Stimulated activated CD4-positive, alpha-beta T cell treated with anti-CD3 and anti-CD28 coated beads, Interleukin-1b, Interleukin-23, amount 100 ng/mL, for 4 hours (primary cell): ENCODE measurements at places on chromosomes 11 and 22.

DNA sequence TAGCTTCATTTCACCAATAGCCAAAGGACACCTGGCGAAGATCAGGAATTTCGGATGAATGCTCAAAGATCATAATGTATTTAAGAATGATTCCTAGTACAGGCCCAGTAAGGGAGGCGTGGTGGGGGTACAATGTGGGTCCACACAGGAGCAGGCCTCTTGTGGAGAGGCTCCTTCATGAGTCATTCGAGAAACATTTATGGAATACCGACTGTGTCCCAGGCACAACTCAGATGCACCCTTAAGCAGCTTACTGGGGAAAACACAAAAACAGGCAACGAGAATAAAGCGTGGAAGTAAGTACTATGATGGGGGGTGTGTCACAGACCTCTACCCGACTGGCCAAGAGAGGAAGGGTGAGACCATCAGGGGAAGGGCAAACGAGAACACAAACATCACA, 44.5 kb downstream of the SMCO4 start:
- DNase-seq: no peak

DNA sequence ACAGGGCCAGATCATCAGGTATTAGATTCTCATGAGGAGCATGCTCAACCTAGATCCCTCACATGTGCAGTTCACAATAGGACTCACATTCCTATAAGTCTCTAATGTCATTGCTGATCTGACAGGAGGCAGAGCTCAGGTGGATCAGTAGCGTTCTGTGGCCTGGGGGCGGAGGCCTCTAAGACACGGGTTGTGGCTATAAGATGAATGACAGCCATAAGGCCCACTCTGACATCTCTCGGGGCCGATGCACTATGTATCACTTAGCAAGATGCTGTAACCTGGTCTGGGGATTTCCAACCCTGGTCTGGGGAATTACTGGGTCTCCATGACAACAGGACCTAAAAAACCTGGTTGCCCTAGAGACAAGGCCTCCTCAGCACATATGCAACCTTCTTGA, 932.7 kb downstream of the TBC1D22A start:
- DNase-seq: no peak

DNA sequence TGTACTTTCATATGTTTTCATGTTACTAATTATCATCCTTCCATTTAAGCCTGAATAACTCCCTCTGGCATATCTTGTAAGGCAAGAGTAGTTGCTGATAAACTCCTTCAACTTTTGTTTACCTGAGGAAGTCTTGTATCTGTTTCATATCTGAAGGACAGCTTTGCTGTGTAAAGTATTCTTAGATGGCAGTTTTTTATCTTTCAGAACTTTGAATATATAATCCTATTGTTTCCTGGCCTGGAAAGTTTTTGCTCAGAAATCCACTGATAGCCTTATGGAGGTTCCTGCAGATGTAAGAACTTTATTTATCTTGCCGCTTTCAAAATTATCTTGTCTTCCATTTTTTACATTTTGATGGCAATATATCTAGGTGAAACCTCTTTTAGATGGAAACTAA, 69.1 kb downstream of the KCNQ1OT1 start:
- DNase-seq: no peak

DNA sequence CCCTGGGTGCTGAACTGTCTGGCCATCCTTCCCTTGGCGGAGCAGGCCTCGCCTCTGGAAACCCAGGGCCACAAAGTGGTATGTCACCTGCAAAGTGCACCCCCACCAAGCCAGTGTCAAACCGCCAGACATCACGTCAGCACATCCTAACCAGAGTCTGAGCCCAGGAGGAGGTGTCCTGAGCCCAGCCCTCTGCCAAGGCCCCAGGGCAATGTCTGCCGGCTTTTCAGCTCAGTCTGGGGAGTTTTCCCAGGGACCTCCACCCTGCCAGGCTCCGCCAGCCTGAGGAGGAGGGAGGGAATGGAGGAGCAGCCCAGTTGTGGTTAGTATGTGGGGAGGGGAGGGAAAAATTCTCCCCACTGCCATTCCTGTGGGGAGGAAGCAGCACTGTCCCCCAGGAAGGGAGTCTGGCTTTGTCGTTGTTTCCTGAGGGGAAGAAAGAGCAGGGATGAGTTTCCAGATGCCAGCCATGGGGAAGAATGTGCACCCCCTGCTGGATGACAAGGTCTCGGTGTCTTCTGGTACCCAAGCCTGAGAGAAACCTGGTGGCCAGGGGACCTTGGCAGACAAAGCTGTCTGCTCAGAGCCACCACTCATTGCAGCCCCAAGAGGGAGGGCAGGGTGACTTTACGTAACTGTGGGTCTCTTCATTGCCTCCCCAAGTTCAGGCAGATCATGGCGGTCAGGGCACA, 81.4 kb upstream of the CD82 start:
- no peak for DNase-seq

- no peak for DNase-seq
Measured at GRCh38 chr11:95042906-95043305, 6.3 kb upstream of the KDM4F start.

DNA sequence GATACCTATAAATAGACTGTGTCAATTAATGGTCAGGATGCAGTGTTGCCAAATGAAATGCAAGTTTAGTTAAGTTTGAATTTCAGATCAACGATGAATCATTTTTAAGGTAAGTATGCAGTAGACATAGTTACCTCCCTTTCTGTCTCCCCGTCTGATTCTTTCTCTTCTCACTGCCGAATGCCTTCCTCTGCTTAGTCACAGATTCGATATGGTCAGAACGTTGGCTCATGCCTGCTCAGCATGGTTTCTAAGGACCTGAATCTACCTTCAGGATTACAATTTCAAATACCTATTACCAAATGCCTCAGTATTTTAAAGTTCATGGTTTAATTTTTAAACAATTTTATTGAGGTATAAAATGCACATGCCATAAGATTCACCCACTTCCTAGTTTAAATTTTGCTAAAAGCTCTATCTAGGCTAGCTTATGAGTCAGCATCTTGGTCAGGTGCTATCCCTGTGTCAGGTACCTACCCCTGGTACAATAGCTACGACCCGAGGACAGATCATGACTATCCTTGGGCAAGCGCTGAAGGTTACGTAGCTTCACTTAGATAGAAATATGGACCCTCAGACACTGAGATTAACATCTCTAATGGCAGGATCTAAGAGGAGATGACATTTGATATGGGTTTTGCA, 78.2 kb upstream of the SPON1 start:
- DNase-seq: no peak

- DNase-seq: no peak
Measured at GRCh38 chr11:96051820-96052219, 127.9 kb upstream of the MTMR2 start.

DNA sequence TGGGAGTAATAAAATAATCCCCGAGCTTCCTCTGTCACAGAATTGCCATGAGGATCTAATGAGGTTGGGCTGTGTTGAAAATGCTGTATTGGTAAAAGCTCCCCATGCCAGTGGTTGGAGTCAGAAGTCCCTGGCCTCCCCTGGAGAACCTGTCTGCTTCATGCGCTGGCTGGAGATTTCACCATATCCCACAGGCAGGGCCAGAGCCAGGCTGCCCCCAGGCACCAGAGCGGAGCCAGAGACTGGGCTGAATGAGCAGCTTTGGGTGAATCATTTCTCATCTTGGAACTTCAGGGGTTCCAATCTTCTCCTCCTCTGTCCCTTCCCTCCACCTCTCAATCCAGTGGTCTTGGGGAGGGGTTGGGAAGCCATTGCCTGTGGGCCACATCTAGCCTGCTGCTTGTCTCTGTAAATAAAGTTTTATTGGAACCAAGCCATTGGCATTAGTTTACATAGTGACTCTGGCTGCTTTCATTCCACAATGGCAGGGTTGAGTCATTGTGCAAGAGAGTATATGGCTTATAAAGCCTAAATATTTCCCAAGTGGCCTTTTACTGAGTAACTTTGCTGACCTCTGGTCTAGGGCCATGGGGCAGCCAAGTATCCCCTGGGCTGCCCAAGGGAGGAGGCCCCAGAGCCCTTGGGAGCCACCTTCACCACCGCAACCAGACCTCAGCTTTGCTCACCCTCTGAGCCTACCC, 35.2 kb downstream of the LRRC10B start:
- no peak for DNase-seq

- DNase-seq: peak; percentile 42
Measured at GRCh38 chr22:33302049-33302545, 243.9 kb upstream of the SYN3 start.

- DNase-seq: no peak
Measured at GRCh38 chr22:46053563-46054090, 76.7 kb upstream of the WNT7B start.

- DNase-seq: no peak
Measured at GRCh38 chr11:48384670-48385069, 18.4 kb upstream of the OR4C5 start.

GRCh38 chr11:31110830-31111229, 258.7 kb downstream of the DCDC1 start:
- DNase-seq: no peak

DNA sequence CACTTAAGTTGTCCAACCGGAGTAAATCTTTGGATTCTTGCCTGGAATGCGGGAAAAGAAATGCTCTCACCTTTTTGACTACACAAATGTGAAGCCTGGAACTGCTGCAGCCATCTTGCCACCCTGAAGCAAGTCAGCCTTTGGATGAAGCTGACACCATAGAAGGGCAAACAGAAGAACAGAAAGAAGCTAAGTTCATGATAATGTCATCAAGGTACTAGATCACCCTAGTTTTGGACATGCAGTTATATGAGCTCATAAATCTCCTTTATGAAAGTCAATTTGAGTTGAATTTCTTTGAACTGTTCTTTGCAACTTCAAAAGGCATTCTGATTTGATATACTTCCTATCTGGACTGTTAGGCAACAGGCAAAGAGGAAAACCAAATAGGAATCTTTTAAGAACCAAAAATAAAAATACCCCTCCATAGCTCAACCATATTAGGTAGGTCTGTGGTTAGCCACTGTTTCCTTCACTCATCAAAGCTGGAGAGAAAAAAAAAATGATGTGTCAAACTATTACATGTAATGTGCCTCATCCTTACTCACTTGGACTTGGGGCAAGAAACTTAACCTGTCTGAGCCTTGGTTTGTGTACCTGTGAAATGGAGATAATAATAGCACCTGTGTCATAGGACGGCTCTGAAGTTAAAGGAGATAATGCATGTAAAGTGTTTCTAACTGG, 91.9 kb downstream of the WT1 start:
- no peak for DNase-seq

GRCh38 chr22:45039133-45039532, 29.3 kb upstream of the PHF21B start:
- DNase-seq: no peak

- no peak for DNase-seq
Measured at GRCh38 chr11:124812876-124813275, 12.7 kb upstream of the MSANTD2 start.

- DNase-seq: no peak
Measured at GRCh38 chr11:69001243-69002081, 11.6 kb downstream of the MRGPRF start.

DNA sequence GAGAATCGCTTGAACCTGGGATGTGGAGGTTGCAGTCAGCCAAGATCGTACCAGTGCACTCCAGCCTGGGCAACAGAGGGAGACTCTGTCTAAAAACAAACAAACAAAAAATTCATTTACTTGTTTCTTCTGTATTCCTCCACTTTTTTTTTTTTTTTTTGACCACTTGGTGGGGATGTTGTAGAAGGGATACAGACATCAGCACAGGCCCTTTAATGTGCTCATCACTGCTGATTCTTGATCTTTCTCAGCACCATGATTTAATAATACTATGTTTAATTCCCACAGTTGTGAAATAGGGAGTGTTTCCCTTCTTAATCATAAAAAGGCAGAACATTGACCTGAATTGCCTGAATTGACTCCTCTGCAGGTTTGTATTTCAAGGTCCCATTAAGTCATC, 4.5 kb downstream of the TTC9C start:
- DNase-seq: no peak

GRCh38 chr11:123903932-123904331, 2.0 kb downstream of the OR8D4 start:
- DNase-seq: no peak

DNA sequence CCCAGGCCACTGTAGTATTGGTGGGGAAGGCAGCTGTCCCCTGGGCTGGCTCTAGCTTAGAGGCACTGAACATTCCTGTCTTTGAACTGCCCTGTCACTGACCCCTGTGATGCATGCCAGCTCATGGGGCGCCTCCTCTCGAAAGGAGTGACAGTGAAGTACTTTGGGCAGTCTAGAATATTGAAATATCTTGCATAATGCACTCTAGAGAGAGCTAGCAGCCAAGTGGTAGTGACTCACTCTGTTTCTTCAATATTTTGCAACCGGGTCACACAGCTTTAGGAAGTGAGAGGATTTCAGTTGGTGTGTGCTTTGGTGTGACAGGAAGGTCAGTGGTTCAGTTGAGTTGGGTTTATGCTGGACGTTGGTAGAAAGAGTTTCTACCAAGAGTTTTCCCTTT, 35.5 kb upstream of the ST14 start:
- DNase-seq: no peak

- DNase-seq: no peak
Measured at GRCh38 chr11:130583801-130584211, 135.4 kb downstream of the ADAMTS15 start.

DNA sequence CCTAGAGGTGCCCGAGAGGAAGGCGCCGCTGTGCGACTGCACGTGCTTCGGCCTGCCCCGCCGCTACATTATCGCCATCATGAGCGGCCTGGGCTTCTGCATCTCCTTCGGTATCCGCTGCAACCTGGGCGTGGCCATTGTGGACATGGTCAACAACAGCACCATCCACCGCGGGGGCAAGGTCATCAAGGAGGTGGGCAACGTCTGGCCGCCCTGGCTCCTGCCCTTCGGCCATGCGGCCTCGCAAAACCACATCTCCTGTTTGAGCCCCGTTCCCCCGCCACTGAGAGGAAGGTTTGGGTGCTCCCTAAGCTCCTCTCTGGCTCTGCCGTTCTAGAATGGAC, 3.4 kb downstream of the SLC17A6 start:
- DNase-seq: no peak

- DNase-seq: no peak
Measured at GRCh38 chr11:110491577-110492320, 62.0 kb downstream of the FDX1 start.

DNA sequence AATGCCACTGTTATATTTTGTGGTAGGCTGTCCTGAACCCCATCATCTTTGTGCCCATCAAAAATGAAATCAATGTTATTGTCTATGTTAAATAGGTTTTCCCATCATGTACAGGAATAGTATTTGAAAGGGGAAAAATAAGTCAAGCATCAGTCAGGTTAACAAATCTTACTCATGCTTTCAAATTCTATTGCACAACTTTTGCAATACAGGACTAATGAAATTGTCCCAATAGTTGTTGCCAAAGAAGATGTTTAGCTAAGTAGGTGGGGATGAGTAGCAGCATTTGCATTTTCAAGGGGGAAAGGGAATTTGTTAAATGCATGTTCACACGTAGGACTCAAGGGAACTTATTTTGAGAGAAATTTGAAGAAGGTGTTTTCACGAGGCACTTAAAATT, 962.1 kb downstream of the JRKL start:
- no peak for DNase-seq

DNA sequence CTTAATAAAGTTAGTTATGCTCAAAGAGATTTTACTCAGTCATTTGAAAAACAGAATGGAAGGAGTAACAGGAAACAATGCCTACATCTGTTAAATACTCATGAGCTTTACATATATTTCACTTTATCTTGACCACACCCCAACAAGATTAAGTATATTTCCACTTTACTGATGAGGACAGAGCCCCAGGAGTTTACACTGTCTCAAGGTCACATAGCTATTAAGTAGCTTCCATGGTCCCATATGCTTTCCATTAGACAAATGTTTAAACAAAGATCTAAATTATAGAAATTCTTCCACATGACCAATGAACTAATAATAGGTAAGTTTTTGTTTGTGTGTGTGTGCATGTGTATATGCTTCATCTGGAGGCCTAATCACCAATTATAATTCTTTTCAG, 30.2 kb downstream of the MRTFA start:
- no peak for DNase-seq
